ENCODE measurements at places on chromosomes 16 and 17. TPM values are rescaled to one million over a fixed set of nuclear protein-coding genes. Genes with fewer than 3 reads are reported as not detected.

The CCL4L2 gene
- total RNA-seq: not detected

The CETP gene
- not detected for total RNA-seq

GRCh38 chr17:76004750-76005262 lies 4.2 kb downstream of the CDK3 start:
- no peak for DNase-seq

DNA sequence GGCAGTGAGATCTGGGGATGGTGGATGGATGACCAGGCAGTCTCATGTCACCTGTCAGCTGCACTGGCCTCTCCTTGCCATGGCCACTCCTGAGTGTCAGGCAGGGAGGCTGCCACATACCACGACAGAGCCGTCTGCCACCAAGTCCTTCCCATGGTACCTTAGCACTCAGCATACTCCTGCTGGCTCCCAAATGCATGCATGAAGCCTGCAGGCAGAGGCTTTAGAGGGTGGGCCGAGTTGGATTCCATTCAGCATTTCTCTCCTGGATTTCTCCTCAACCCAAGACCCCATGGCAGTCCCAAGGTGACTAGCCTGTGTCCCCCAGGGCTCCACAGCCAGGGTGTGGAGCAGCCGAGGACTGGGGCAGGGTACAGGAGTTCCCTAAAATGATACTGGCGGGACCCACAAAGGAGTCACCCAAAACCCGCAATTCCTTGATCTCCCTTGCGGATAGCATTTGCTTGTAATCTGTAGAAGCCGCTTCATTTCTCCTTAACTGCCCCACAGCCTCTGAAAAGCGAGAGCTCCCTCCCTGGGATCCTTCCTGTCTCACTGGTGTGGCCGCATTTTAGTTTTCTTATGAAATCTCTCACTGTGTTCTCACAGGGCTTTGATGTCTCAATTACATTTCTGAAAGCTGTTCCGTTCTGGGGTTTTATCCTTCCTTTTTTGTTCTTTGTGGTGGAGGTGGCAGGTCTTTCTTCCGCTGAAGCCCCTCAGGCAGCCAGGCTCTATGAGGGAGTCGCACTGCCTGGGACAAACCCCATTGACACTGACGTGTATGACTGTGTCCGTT lies 141.4 kb downstream of the SOCS1 start:
- DNase-seq: no peak

DNA sequence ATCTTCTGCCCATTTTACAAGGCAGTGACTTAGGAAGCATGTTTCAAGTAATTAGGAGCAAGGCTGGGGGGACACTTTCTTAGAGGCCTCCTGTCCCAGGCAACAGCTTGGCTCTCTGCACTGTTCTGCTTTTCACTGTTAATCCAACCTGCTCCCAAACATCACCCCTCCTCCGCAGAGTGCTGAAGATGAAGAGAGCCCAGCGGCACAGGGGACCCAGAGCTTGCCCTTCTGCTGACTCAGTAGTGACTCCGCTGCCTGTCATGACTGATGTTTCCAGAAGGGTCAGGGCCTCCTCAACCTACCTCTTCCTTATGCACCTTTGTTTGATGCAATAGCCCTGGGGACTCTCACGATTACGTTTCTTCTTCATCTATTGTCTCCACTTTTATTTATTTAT lies 38.9 kb upstream of the NDRG4 start:
- DNase-seq: peak; percentile 48

GRCh38 chr17:48893646-48894508 lies 1.3 kb downstream of the ATP5MC1 start:
- no peak for DNase-seq

GRCh38 chr16:56603589-56603988 lies 4.8 kb upstream of the MT2A start:
- no peak for DNase-seq

DNA sequence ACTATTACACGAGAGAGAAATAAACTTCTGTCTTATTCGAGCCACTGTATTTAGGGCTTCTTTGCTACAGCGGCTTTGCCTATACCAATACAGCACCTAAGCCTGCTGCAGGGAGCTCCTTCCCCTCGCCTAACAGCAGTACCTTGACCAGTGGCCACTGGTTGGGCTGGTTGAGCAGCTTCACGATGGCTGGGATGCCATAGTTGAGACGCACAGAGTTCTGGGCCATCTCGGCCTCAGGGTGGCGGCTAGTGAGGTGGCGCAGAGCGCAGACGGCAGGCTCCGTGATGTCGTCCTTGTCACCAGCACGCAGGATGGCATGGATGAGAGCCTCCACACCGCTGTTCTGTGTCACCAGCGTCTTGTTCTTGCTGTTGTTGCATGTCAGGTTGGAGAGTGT lies 23.7 kb downstream of the JUP start:
- DNase-seq: no peak

DNA sequence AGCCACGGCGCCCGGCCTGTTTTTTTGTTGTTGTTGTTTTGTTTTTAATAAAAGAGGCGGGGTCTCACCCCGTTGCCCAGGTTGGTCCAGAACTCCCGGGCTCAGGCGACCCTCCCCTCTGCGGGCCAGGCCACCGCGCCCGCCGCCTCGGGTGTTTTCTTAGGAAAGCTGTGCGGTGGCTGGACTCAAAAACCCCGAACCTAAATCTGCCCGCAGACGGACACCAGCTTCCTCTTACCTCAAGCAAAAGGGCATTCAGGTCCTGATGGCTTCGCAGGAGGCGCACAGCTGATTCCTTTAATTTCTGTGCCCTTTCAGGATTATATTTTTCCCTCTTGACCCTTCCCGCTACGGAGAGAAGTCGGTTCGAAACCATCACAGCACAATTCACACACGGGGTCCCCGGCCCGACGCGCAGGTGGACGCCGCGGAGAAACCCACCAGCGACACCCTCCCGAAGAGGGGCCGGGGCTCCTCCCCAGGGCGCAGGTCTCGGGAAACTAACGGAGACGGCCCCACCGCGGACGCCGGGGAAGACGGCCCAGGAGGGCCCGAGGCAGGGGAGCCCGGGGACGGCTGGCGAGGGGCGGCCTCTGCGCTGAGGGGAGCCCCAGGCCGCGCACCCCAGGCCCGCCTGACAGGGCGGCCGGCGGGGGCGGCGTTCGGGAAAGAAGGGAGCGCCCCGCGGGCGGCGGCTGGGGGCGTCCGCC lies 653 bp downstream of the FANCA start:
- DNase-seq: no peak
